ENCODE measurements at places on chromosomes 5 and 9. TPM values are rescaled to one million over a fixed set of nuclear protein-coding genes. Genes with fewer than 3 reads are reported as not detected.

Gene ANKS6
- 10.2 TPM for total RNA-seq

Gene DAB2IP
- 50.7 TPM for total RNA-seq

- no peak overlapping the region for H3K27ac ChIP-seq
- no peak for DNase-seq
- H3K36me3 ChIP-seq, result no peaks in the 10 kb centered on the region
Observed at GRCh38 chr5:163631856-163632255, 126.4 kb downstream of the MAT2B start.

DNA sequence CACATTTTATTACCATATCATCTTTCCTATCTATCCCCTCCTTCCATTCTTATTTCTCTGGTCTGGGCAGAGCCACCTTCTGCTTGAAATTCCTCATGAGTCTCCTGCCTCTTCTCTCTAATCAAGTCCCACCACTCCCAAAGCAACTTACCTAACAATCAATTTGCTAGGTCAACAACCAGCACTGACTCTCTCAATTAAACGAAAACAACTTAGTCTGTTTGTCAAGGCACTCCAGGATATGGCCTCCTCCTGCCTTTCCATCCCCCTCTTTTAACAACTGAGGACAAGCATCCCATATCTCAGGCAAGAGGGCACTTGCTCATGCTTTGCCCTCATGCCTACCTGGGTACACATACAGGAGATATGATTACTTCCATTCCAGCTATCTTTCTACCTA is 47.4 kb downstream of the HCN1 start:
- H3K27me3 ChIP-seq, result no peaks in the 10 kb centered on the region
- no peaks in the 10 kb centered on the region for H3K36me3 ChIP-seq
- H3K4me3 ChIP-seq, result no peak overlapping the region
- DNase-seq, result no peak

All from sigmoid colon (tissue), 7 donors.